ENCODE measurements at places on chromosomes 2 and 18.
A peak's percentile ranks its signal among the peaks of the same experiment; 100 is the strongest.

GRCh38 chr2:19363474-19363778 is 5.0 kb upstream of the OSR1 start:
- DNase-seq = no peak

DNA sequence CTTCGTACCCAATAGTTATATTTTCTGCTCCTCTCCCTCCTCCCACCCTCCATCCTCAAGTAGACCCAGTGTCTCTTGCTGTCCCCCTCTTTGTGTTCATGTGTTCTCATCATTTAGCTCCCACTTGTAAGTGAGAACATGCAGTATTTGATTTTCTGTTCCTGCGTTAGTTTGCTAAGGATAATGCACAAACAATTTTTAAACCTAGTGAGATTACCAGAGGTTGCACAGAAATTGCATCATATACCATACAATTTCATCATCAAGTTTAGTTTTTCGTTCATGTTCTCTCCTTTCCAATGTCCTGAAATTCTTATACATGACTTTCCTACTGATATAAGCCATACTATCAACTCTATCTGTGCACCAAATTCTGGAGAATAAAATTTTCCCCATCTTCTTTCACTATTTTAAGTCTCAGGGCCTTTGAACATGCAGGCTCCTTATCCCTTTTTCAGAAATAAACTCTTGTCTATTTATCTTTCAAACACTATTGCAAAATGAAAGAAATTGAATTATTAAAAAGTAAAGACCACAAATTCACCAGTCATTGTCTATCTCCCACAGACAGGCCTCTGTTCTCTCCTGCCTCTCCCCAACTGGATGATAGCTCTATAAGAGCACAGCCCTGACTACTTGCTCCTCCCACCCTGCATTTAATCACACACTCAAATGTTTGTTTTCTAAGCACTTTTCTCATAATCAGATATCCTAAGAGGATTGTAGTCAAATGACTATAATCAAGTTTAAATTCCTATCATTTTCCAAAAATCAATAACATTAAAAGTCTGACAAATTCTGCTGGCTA is 27.2 kb upstream of the B4GALT6 start:
- no peak for DNase-seq

DNA sequence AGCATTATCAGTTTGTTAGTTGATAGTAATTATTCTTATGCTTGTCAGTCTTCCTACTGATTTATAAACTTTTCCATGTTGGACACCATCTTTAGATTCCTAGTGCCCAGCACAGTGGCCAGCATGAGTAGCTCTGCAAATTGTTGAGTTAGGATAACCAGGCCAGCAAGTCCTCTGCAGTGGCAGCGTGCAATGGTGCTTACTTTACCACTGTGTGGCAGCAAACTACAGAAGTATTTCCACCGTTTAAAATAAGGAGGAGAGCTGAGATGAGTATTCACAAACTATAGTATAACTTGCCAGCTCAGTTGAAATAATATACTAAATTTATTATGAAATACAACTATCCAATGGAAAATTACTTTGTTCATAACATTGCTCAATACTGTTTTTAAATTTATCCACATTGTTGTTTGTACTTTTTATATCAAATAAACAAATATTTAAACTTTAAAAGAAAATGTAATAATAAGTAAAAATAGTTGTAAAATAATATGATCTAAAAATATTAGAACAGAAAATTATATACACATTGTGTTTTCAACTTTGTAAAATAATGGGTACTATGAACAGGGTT is 9.3 kb upstream of the THADA start:
- peak; percentile 31 for DNase-seq

DNA sequence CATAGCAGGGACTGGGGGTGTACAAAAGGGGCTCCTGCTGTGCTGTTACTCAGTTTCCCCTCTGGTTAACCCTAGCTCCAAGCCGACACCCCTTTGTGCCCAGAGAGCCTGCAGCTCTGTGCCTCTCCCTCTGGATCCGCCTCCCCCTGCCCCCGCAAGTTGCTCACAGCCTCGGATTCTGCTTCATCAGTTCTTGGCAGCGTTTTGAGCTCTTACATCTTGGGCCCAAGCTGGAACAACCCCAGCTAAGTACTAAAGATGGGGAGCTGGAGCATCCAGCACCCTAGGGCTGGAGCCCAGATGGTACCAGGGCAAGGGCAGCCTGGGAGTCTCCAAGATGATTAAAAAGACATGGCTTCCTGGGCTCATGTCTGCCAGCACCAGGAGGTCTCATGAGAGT is 40.7 kb downstream of the POMC start:
- DNase-seq = no peak

DNA sequence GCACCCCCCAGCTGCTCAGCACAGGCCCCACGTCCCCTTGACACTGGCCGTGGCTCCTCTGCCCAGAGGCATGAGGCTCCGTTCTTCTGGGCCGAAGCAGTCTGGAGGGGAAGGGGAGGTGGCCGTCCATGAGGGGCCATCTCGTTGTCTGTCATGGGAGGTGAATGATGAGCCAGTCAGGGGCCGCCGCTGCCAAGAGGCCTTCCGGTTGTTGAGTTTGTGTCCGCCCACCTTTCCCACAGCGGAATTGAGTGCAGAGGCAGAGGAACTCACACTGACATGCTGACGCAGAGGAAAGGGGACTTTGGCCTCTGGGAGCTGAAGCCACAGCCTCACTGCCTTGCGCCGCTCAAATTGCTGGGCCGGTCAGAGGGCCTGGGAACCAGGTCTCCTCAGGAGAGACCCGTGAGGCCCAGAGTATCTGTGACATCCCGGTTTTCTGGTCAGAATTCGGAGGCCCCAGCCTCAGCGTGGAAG is 268.4 kb downstream of the ATAD2B start:
- DNase-seq = no peak

- no peak for DNase-seq
Observed at GRCh38 chr2:203817147-203817546, 50.4 kb upstream of the CTLA4 start.

DNA sequence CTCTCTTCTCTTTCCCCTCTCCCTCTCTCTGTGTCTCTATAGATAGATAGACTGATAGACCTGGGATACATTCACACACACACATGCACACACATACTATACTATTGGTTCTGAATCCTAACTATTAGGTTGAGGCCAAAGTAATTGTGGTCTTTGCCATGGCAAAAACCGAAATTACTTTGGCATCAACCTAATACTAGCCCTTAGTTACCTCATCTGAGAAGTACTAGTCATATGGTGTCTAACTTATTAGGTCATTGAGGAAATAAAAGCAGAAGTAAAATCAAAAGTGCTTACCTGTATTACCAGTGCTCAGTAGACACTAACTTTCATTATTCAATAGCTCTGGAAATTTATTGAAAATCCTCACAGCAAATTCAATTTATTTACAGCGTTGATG is 451.5 kb downstream of the EPHA4 start:
- DNase-seq = no peak

DNA sequence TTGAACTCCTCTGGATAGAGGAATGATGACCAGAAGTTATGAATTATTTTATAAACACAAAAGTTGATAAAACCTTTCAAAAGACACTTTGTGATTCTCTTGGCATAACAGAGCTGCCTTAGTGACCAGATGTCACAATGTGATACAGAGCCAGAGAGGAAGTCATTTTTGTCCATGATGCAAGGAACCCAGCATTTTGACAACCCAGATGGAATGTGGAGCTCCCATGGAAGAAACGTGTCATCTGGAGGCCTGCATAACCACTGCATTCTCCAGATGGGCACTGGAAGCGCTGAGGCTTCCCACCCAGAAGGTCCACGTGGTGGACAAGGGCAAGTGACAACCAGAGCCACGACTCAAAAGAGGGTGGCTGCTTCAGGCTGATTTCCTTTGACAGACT is 30.1 kb downstream of the HRH4 start:
- no peak for DNase-seq

DNA sequence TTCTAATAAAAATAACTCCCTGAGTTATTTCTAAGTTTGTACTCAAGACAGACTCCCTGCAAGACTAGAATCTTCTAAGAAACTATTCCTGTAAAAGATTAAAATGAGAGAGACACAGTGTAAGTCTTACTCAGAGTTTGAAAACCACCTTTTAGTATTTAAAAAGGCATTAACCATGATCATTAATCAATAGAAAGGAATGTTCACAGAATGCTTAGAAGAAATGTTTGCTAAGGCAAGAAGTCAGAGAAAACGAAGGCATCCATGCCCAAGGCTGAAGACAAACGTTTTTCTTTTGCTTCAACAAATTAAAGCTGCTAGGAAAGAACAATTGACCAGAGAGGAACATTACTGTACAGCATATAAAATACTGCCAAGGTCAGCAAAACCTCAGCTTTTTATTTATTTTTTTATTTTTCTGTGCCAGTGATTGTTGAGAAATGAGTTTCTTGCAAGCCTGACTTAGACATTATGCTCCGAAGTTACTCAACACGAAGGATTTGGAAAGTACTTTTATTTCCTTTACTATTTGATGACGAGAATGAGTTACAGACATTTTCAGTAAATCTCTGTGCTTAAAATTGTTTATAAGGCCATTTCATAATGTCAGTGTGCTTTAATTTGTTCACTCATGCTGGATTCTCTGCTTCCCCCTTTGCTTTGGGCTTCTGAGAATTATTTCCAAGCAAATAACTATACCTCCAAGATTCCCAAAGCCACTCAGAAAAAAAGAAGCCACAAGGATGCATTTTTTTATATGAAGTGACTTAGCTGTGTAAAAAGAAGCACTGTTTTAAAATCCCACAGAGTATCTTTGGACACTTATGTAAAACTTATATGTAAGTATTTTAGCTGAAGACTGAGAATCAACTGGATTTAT is 20.5 kb downstream of the RND3 start:
- no peak for DNase-seq

DNA sequence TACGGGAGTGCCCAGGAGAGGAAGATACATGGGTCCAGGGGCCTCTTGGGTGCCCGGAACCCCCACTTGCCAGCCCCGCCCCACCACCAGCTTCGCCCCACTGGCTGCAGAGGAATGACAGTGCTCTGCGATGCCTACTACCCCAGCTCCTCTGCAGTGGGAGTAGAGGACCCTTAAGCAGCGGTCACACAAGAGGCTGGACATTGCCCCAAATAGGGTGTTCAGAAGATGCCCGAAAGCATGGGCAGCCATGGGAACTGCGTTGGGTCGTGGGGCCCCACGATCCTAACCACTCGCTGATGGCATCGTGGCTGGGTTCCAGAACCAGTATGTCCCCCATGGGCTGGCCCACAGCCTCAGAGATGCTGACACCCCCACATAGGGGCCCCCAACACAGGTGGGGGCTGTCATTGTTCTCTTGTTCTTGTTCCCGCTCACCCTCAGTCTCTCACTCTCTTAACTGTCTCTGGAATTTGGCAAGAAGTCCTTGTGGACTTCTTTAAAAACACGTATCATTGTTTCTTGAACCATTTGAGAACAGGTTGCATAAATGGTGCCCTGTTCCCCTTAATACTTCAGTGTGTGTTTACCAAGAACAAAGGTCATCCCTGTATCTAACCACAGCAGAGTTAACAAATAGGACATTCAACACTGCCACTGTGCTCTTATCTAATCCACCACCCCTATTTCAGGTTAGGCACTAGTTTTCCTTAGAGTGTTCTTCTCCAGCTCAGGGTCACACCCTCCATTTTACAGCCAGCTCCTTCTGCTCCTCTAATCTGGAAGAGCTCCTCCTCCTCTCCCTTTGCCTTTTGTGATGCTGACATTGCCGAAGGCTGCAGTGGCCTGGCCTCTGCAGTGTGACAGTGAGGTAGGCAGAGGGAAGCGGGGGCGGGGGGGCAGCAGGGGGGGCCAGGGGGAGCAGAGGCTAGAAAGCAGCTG is 76.3 kb downstream of the STPG4 start:
- no peak for DNase-seq

DNA sequence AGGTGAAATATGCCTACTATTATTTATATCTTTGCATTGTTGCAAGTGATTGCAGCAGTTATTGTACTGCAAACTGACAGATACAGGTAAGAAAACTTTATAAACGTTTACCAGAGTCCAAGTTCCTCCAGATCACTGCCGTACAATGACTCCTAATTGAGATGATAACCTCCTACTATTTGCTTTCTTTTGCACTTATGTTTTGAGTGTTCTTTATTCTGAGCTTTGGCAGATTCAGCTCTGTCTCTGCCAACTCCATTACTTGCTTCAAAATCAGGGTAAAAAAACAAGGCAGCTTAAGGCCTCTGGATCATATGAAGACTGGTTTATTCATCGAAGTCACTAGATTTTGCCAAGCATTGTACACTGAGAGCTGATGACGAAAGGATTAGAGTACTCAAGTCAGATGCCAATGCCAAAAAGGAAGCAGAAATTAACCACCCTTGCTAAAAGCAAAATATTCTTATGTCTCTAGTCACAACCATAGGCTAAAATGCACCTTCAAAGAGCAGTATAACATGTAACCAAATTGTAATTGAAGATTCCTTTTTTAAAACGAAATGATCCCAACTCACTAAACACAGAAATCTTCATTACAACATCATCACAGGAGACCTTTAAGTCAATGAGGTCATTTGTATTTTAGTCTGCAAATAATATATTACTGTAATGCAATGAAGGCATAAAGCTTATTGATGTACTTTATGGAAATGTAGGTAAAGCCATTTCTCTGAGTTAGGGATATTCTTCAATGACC is 10.5 kb upstream of the IKZF2 start:
- no peak for DNase-seq

GRCh38 chr2:179440642-179441251 is 176.1 kb upstream of the SESTD1 start:
- DNase-seq = peak; percentile 28

- no peak for DNase-seq
Observed at GRCh38 chr2:101736861-101737291, 39.4 kb downstream of the MAP4K4 start.

- DNase-seq = no peak
Observed at GRCh38 chr2:121470917-121471316, 59.8 kb upstream of the RNU4ATAC start.

GRCh38 chr2:236928380-236929037 is 157.2 kb upstream of the COPS8 start:
- DNase-seq = no peak

DNA sequence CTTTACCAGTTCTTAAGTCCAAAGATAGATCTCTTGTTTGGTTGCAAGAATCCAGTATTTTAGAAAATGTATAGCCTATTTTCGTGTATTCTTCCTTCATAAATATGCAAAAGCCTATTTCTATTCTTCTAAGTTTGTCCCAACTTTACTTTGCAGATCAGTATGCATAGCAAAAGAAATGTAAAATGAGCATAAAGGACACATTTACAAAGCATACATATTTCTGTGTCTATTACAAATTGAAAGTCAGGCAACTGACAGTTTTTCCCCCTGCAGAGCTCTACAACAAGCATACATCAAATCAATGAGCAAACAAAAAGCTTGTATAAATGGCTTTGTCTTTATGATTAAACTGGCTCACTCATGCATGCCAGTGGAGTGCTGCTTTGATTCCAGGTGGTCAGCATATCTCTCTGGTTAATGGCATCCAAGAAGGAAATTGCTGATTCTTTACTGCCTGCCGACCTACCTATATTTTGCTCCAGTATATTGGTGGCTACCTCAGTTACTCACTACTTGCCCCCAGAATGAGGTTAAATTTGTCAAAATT is 10.0 kb upstream of the VPS54 start:
- no peak for DNase-seq

GRCh38 chr2:95206096-95206495 is 1.2 kb upstream of the ZNF892 start:
- DNase-seq = no peak

- no peak for DNase-seq
Observed at GRCh38 chr2:24825883-24826772, 32.9 kb downstream of the CENPO start.

GRCh38 chr2:54048117-54048785 is 67.2 kb upstream of the ACYP2 start:
- DNase-seq = no peak
